ENCODE measurements at places on chromosomes 1 and 21.

- DNase-seq = peak; percentile 56
Observed at GRCh38 chr21:34582506-34583150, 32.3 kb downstream of the RCAN1 start.

GRCh38 chr1:14765773-14766172, 167.3 kb downstream of the KAZN start:
- no peak for DNase-seq

GRCh38 chr21:42467140-42467983, 28.7 kb downstream of the RSPH1 start:
- DNase-seq = peak; percentile 44

DNA sequence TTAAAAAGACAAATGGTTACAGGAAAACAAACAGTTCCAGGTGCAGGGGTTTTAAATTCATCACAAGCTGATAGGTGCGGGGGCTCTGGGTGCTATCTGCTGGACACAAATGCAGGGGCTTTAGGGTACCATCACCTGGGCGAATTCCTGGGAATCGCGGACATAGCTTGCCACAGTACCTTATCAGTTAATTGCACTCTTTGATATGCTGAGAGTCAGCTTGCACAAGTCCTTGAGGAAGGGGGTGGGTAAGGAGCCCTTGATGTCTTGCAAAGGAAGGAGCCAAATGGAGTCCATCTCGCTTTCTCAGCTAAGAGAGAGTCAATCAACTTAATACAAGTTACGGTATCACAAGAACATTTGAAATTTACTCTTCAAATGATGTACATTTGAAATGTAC, 25.4 kb upstream of the TMEM54 start:
- no peak for DNase-seq

- DNase-seq = no peak
Observed at GRCh38 chr1:229436201-229436600, 2.3 kb upstream of the ACTA1 start.

DNA sequence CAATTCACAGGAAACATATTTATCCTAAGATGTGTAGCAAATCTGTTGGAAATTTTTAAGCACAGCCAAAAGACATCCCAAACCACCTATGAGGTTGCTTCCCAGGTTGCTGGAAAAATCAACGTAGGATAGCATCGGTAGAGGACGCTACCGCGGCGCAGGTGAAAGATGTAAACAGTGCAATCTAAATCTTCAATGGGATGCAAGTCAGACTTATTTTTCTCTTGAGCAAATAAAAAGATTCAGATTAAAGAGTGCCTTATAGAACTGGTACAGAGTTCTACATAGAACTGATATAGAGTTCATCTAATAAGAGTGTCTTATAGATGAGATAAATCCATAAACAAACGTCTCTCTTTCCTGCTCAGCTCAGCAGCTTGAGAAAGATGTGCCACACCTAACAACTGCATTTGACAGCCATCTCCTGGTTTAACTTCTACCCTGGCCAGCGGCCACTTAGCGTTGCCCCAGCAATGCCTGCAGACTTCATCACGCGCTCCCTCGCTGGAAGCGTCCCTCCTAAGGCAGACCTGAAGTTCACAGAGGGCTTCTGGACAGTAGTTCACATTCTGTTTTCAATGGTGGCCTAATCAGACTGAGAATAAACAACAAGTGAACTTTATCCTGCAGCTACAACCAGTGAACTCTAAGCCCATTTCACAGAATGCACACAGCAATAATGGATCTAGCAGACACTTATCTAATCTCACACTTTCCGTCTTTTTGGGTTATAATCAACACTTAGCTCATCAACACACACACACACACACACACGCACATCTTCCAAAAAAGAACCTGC, 164.5 kb downstream of the TOMM20 start:
- DNase-seq = no peak

Measured in HuH-7 (cell line).